ENCODE measurements at places on chromosomes 13 and 19.

DNA sequence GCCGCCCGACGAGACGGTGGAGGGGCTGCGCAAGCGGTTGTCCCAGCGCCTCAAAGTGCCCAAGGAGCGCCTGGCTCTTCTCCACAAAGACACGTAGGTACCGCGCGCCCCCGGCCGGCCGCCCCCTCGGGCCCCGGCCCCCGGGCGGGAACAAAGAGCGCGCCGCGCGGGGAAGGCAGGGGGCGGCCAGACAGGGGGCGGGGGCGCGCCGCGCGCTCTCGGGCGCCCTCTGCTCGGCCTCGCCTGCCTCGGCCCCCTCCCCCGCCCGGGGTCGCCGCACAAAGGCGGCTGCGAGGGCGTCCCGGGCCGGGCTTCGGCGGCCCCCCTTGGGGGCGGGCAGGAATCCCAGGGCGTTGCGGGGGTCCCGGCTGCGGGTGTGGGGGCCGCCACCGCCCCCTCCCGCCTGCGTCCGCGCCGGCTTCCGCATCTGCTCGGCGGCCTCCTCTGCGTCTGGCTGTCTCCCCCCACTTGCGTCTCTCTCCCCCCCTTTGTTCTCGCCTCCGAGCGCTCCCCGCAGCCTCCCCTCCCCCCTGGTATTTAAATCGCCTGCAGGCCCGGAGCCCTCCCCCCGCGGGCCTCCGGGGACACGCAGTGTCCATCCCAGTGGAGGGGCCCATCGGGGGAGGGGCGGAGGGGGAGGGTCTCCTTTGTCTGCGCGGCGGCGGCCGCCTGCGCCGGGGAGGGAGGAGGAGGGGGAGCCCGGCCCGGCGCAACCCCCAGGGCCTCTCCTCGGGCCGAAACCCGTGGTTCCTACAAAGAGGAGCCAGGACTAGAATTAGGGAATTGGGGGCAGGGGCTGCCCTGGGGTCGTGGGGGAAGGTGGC, 2.3 kb downstream of the MIDN start:
- DNase-seq: no peak

- no peak for DNase-seq
Measured at GRCh38 chr19:1026783-1027649, 608 bp downstream of the CNN2 start.

GRCh38 chr19:30557927-30558557, 185.9 kb downstream of the ZNF536 start:
- DNase-seq: no peak

DNA sequence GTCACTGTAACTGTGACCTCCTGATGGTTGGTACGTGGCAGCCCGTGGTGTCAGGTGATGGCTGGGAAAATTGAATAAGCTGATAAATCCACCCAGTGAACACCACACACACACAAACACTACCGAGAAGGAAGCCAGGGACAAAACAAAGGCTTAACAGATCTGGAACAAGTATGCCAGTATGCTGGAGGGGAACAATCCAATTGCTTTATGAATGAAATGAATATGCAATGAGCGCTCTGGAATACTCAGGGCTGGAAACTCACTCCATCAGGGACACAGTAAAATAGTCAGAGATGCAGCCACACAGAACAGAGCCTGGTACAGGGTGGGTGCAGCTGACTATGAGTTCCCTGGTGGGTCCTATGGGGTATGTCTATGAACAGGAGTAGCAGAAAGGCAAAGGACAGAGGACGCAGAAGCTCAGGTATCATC, 16.7 kb downstream of the TMTC4 start:
- DNase-seq: no peak

GRCh38 chr13:50676602-50677001, 166.9 kb downstream of the DLEU7 start:
- no peak for DNase-seq

GRCh38 chr13:93352616-93353015, 126.0 kb downstream of the GPC6 start:
- no peak for DNase-seq

GRCh38 chr13:27919659-27919933, 204 bp upstream of the PDX1 start:
- DNase-seq: no peak

DNA sequence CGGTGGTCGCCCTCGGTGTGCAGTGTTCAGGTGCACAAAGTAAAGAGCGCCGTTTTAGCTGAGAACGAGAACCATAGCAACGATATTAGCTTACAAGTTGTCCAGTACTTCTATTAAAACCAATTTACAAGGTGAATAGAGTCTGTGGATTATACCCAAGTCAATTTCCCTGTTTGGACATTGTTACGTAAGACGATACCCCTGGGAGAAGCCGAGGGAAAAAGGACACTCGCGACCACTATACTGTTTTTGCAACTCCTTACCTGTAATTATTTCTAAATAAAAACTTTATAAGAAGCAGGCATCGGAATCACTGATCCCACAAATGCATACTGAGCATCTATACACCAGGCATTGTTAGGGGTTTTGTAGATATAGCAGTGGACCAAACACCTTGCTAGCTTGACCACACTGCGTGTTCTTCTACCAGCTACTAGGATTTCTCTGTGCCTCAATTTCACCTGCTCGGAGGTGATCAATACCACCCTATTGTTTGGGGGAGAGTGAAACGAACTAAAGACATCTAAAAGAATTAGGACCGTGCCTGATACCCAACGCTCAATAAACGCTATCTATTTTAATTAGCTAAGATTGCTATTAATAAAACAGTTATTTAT, 488 bp upstream of the EEF2 start:
- DNase-seq: no peak

All from NCI-H1436 treated with DMSO at 0.1 percent for 48 hours (cell line).